D341Med (cell line): ENCODE measurements at places on chromosomes 5 and 9.

DNA sequence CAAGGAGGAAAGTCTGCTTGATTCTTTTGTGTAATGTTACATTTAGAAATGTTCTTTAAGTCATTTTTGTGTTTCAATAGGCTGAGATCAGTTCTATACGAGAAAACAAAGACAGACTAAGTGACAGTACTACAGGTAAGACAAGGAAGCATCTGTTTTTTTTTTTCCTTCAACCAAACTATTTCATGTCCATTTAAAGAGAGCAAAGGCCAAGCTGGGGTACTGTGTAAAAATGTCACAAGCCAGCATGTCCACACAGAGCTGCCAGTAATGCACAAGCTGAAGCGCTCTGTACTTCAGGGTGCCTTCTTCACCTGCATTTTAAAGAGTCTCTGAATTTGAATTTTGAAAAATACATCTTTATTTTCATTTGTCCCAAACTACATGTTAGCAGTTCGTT lies 20.2 kb upstream of the TTC23L start:
- DNase-seq, result no peak

DNA sequence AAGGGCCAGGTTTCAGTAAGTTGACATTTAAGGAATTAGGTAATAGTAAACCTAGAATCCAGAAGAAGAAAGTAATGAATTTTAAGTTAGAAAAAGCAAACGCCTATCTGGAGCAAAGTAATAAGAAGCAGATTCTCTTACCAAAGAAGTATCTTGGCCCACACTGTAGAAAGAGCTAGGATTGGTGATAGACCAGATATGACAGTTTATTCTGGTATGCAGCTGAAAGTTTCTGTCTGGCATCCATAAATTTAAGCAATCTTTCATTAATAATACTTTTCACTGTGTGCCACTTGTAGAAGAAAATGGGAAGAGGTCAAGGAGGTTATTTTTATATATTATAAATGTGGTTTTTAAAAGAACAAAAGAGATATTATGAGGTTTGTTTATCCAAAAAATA lies 3.0 kb downstream of the RECK start:
- DNase-seq, result no peak

DNA sequence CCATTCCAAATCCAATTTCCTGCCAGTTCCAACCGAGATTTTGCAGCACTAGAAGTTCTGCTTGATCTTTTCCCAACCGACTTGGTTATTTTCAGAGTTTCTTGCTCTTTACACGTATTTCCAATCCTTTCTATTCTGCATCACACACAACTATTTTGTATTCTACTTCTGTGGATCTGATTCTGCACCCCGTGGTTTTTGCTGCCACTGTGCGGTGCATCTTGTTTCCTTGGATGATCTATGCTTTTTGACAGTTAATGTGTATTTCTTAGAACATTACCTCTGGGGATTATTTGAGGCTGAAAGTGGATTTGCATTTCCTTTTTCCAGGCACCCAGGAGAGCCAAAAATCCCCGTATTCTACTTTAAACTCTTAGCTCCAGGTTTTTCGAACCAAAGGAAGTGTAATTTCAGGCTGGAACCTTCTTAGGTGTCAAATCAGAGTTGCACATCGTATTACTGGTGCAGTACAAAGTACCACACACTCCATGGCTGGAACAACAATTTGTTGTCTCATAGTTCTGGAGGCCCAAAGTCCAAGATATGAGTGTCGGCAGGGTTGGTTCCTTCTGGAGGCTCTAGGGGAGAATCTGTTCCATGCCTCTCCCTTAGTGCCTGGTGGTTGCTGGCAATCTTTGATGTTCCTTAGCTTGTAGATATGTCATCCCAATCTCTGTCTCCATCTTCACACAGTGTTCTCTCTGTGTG lies 14.7 kb upstream of the SARDH start:
- no peak for DNase-seq

GRCh38 chr5:15283076-15283475 lies 216.9 kb upstream of the FBXL7 start:
- DNase-seq, result no peak

DNA sequence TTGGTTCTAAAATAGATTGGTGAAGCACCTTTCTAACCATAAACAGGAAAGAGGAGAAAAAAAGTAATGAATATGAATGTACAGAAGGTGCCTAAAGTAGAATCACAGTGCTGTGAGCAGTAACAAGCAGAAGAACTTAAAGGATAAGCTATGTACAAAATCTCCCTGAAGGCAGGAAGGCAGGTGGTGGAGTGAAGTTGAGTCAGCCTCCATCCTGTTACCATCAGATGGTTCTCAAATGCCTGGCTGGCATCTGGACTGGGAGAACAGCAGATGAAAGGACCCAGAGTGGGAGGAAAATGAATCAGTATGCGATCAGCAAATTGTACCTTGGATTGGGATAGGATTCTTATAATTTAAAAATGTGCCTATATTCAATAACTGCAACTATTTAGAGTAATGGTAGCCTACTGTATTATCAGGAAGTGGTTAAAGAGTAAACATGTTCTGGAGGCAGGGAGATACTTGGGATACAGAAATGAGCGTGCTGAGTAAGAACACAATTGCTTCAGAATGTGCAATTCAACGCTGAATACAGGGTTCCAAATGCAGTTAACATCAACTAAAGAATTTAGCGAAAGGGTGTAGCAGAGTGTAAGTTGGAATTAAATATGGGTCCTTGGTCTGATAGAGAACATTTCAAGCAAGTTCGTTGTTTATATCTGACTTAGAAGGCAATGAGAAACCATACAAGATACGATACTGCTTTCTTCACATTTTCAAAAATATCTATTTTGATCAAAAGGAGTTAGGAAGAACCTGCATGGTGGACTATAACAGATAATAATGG lies 21.1 kb upstream of the FER start:
- no peak for DNase-seq

GRCh38 chr5:135824541-135825041 lies 9.9 kb upstream of the SLC25A48 start:
- no peak for DNase-seq
